Heart right ventricle (tissue), 16 donors: ENCODE measurements at places on chromosomes 7 and 10. TPM values are rescaled to one million over a fixed set of nuclear protein-coding genes. Genes with fewer than 3 reads are reported as not detected.

Gene NCF1
- 1.2 TPM for total RNA-seq

Gene ACTA2
- 95.5 TPM for total RNA-seq

- DNase-seq, result peak; percentile 44
Measured at GRCh38 chr10:98349508-98349922, 65.5 kb downstream of the PYROXD2 start.

DNA sequence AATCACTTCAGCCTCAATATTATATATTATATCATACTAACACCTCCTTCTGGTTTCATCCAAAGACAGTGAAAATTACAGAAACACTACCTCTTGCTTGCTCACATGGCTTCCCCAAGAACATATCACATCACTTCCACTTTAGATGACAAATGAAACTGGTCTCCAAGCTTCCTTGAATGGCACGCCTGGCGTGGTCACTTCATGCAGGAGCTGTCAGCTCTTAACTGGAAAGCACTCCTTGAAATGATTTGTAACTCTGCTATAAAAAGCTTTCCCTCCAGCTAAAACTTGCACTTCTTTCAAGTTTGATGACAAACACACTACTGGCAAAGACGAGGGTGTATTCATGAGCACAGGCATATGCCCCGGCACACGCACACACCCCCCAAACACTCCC, 84.1 kb upstream of the INHBA start:
- no peak for DNase-seq

DNA sequence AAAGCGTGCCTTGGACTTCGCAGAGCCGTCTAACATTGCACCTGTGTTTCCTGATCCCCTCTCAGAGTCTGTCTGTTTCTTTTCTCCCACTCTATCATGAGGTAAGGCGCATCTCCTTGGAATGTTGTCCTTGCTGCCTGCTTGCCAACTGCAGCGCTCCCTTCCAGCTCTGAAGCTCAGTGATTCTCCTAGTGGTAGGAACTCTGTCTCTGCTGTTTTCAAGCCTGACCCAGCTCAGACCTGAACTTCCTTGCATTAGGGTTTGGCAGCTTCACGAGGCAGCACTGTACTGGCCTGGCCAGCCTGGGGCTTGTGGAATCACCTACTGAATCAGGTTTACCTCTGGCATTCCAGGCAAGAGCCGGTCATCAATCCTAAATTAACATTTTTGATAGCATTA, 123.9 kb downstream of the CREB5 start:
- no peak for DNase-seq

DNA sequence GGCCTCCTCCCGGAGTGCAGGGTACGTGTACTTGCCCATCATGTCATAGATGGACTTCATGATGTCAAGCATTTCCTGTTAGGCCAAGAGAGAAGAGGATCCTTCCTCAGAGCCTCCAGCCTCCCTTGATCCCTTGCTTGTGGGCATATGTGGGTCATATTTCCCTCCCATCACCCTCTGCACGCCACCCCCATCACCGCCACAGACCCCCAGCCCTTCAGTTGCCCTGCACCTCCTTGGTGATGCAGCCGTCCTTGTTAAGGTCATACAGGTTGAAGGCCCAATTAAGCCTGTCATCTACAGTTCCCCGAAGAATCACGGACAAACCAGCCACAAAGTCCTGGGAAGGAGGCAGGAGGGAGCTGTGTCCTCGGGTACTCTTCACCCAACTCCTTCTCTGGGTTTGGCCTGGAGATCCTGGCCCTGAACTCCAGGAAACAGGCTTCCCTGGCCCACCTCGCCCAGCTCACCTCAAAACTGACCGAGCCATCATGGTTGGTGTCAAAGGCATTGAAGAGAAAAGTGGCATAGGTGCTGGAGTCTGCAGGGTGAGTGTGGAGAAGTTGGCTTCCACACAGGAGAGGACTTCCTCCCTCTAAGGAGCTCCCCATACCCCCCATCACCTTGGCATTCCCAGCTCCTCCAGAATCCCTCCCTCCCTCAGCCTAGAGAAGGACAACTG, 9.8 kb upstream of the OGA start:
- no peak for DNase-seq

DNA sequence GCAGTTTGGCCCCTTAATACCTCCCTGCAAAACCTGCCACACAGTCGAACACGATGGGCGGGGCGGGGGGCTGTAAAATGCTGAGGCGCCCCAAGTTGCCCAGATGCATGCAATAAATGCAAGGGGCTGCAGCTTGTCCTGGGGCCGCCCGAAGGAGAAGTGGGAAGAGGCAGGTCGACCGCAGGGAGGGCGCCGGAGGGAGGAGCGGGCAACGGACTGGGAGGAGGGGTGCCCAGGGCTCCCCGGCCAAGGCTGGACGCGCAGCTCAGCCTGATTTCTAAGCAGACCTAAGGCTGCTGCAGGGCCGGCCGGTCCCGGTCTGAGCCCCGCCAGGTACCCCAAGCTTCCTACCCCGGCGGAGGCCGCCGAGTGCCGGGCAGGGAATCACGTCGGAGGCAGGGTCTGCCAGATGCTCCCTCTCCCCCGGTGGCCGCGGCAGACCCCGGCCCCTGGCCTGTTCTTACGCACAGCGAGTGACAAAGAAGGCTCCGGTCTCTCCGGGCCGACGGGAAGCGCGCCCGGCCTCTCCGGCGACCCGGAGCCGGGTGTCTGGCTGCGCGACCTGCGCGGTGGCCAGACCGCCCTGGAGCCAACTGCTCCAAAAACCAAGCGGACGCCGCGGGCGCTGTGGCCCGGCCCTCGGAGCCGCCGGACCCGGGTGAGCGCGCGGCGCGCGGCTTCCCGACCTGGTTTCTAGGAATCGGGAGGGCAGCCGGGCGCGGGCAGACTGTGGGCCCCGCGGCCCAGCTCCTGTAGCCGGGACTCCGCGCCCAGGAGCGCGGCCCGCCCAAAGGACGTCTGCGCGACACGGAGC, 744 bp upstream of the EBF3 start:
- DNase-seq, result peak; percentile 48

DNA sequence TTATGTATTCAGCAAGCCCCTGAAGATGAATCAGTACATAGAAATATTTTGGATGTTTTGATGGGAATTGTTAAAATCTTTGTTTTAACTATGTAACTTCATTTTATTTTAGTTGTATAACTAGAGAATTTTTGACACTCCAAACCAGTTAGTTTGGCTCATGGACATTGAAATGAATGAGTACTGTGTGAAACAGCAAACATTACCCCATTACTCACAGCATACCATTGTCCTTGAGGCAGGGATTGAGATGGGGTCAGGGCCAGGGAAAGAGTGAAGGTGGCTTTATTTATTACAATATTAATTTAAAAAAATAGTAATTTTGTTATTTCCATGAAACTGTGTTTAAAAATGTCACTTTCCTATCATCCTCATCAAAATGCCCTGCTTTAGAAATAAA, 4.8 kb upstream of the BMPER start:
- DNase-seq, result no peak

DNA sequence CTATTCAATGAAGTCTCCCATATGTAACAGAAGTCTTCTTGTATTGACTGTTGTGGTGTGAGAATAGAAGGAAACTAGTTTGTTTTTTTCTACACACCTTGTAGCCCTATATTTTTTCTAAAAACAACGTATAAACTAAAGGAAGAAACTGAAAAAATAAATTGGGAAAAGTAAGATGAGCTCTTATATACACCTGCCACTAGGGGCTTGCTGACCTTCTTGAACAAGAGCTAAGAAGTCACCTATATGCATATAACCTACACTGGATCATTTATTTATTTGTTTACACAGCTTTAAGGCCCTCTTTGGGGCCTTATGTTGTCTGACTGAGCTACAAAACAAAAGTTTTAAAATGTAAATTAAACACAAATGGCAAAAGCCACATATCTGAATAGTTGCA, 383.0 kb downstream of the HPSE2 start:
- DNase-seq, result no peak
